ENCODE measurements at places on chromosomes 3 and 15.
A peak's percentile ranks its signal among the peaks of the same experiment; 100 is the strongest.

DNA sequence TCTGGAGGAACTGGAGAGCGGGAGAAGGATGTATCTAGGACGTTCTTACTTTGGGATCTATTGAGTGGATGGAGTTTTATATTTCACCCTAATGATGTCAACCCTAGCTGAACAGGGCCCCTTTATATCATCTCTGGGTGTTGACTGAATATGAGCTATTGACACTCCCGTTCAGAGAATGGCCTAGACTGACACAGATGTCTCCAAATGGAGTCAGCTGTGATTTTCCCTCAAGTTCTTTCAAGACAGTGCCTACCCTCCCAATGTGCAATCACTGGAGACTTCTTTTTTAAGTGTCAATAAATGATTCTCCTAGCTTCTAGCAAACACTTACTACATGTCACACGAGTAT is 63.8 kb downstream of the FRMD4B start:
- DNase-seq = no peak
- H3K4me1 ChIP-seq = peaks cover 29% of the 10 kb centered on the region
- no peak overlapping the region for H3K27ac ChIP-seq
- H3K36me3 ChIP-seq = no peaks in the 10 kb centered on the region

DNA sequence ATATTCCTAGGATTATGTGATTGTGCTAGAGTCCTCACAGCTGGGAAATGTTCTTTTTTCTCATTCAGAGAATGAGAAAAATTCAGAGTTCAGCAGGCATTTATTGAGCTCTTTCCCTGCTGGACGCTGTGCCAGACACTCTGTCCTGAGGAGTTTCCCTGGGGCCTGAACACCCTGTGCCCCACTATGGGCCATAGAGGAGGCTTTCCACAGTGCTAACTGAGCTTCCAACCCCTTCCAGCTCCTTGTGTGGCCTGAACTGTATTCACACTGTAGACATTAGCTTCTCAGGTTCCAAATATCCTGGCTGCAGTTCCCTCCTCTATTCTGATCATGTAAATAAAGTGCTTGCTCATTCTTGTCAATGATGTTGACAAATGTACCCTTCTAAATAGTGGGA is 10.0 kb downstream of the ABHD2 start:
- no peak overlapping the region for H3K4me3 ChIP-seq
- no peak for DNase-seq
- H3K27ac ChIP-seq = no peak overlapping the region
- no peaks in the 10 kb centered on the region for H3K27me3 ChIP-seq
- peaks cover 32% of the 10 kb centered on the region for H3K4me1 ChIP-seq

DNA sequence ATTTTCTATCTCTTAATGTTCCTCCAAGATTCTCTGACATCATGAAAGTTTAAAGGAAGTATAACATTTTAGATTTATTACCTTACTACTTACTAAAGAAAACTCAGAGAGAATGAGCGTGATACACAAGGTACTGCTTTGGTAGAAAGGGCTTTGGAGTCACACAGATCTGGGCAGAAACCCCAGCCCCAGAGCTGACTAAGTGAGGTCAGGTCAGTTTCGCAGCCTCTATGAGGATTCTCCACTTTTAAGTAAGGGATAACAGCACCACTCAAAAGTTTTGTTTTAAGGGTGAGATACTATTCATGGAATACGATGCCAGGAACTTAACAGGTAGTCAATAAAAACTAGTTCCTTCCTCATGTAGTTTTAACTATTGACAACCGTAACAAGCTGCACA is 76.1 kb downstream of the CLDN11 start:
- no peaks in the 10 kb centered on the region for H3K36me3 ChIP-seq
- H3K27me3 ChIP-seq = peaks cover 2% of the 10 kb centered on the region
- no peaks in the 10 kb centered on the region for H3K4me1 ChIP-seq
- H3K27ac ChIP-seq = no peak overlapping the region
- no peak for DNase-seq

DNA sequence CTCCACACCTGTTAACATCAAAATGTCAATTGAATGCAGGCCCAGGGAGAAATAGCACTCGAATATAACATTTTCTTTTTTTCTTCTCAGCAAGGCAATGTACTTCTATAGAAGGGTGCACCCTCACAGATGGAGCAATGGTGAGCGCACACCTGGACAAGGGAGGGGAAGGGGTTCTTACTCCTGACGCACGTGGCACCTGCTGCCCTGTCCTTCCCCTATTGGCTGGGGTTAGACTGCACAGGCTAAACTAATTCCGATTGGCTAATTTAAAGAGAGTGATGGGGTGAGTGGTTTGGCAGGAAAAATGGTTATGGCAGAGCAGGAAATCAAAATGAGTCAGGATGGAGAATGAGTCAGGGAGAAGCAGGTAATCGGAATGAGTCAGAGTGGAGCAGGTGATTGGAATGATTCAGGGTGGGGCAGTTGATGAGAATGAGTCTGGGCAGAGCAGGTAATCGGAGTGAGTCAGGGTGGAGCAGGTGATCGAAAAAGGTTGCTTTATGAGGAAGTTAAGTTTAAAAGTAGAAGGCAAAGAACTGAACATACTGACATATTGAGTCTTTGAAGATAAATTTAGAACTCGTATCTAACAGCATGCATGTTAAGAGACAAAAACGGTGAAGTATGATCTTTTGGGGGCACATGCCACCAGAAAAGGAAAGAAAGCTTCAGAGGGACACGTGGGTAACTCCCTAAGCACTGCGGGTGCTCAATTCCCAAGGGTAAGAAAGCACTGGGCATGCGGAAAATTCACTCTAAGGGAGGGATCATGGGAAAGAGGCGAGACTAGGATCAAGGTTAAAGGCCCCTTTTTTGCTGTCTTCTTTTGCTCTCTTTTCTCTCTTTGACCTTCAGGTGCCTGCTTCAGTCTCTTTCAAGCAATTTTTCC is 72.9 kb upstream of the GALNT15 start:
- no peak overlapping the region for H3K27ac ChIP-seq
- peaks cover 7% of the 10 kb centered on the region for H3K27me3 ChIP-seq
- no peaks in the 10 kb centered on the region for H3K36me3 ChIP-seq
- peaks cover 7% of the 10 kb centered on the region for H3K4me1 ChIP-seq
- DNase-seq = peak; percentile 34

- H3K27me3 ChIP-seq = no peaks in the 10 kb centered on the region
- peak overlapping the region; percentile 85 for H3K27ac ChIP-seq
- H3K36me3 ChIP-seq = peaks cover 62% of the 10 kb centered on the region
- peaks cover 62% of the 10 kb centered on the region for H3K4me1 ChIP-seq
These were observed 2.0 kb downstream of the BHLHE40 start for GRCh38 chr3:4981294-4981664.

GRCh38 chr15:63059573-63060216 is 17.1 kb downstream of the TPM1 start:
- no peak overlapping the region for H3K27ac ChIP-seq
- H3K36me3 ChIP-seq = peaks cover 30% of the 10 kb centered on the region
- H3K27me3 ChIP-seq = no peaks in the 10 kb centered on the region
- no peak for DNase-seq
- no peak overlapping the region for H3K4me3 ChIP-seq
- no peaks in the 10 kb centered on the region for H3K4me1 ChIP-seq

- DNase-seq = no peak
- H3K27ac ChIP-seq = no peak overlapping the region
- peaks cover 10% of the 10 kb centered on the region for H3K4me1 ChIP-seq
These were observed 1.9 kb upstream of the IGDCC4 start for GRCh38 chr15:65424683-65425082.

DNA sequence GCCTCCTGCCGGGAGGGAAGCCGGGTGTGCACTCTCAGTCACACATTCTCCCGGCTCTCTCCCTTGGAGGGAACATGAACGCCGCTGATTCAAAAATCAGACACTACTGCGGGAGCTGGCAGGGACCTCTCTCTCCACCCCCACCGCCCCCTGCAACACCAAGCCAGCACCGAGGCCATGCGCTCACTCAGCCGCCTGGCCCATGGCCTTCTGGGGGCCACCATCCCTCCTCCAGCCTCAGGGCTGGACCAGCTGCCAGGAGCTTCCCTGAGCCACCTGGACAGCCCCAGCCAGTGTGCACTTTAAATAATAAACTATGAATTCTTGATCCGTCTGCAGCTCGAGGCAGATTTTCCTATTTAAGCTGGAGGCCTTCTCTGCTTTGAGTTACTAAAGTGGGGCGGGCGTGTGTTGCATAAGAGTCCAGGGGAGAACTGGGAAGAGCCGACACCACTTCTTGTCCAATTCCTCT is 30.6 kb downstream of the ADAMTS17 start:
- no peak overlapping the region for H3K27ac ChIP-seq
- DNase-seq = no peak
- H3K4me1 ChIP-seq = no peaks in the 10 kb centered on the region
- no peaks in the 10 kb centered on the region for H3K27me3 ChIP-seq
- H3K36me3 ChIP-seq = peaks cover 16% of the 10 kb centered on the region
- H3K4me3 ChIP-seq = no peak overlapping the region

DNA sequence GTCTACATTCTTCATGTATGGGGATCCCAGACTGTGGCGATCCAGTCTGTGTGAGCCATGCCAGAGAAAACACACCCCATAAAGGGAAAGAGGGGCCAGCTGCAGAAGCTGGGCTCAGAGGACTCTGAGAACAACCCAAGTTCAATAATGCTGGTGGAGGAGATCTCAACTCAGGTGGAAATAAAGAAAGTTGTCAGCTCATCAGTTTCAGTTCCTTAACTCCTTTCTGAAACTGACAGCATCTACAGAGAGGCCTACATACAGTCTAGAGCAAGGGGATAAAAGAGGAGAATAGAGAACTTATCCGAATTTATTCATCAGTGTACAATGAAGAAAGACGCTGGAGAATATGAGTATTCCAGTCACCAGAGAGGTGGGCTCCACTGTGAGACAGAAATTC is 77.0 kb downstream of the NTRK3 start:
- no peak overlapping the region for H3K4me3 ChIP-seq
- no peak overlapping the region for H3K27ac ChIP-seq
- no peak for DNase-seq

GRCh38 chr3:13072239-13072599 is 1.0 kb downstream of the IQSEC1 start:
- peaks cover 25% of the 10 kb centered on the region for H3K4me1 ChIP-seq
- peaks cover 23% of the 10 kb centered on the region for H3K27me3 ChIP-seq
- no peaks in the 10 kb centered on the region for H3K36me3 ChIP-seq
- no peak overlapping the region for H3K4me3 ChIP-seq
- H3K27ac ChIP-seq = no peak overlapping the region

DNA sequence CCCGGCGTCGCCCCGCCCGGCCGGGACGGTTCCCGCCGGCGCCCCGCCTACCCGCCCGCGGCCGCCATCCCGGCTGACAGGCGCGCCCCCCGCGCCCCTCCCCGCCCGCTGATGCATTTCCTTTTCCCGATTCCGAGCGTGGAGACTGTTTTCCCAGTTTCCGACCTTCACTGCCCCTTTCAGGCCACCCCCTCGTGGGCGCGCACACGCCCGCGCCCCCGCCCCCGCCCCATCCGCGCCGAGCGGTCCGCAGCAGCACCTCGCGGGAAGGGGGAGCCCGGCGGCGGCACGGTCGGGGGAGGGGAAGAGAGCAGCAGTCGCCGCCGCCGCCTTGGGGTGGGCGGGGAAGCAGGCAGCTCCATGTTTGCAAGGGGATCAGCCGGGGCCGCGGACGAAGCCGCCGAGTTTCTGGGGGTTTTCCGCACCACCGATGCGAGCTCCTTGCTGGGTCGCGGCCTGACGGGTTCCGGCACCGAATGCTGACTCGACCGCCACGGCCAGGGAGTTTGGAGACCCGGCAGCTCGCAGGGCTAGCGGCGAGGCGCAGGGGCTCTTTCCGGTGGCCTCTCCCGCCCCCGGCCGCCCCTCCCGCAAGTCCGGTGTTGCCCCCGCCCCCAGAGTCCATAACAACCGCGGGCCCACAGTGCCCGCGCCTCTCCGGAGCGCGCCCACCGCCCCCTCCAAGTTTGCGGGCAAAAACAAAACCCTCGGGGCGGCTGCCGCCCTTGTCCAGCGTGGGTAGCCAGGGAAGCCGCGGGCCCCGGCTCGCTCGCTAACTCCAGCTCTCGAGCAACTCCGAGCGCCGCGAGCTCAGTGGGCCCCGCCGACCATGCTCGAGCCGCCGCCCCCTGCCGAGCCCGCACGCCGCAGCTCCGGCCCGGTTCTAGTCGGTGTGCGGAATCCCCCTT is 3.2 kb upstream of the SIN3A start:
- H3K4me3 ChIP-seq = peak overlapping the region; percentile 87
- H3K36me3 ChIP-seq = no peaks in the 10 kb centered on the region
- peaks cover 18% of the 10 kb centered on the region for H3K4me1 ChIP-seq
- peak overlapping the region; percentile 94 for H3K27ac ChIP-seq
- no peaks in the 10 kb centered on the region for H3K27me3 ChIP-seq
- peak; percentile 87 for DNase-seq

DNA sequence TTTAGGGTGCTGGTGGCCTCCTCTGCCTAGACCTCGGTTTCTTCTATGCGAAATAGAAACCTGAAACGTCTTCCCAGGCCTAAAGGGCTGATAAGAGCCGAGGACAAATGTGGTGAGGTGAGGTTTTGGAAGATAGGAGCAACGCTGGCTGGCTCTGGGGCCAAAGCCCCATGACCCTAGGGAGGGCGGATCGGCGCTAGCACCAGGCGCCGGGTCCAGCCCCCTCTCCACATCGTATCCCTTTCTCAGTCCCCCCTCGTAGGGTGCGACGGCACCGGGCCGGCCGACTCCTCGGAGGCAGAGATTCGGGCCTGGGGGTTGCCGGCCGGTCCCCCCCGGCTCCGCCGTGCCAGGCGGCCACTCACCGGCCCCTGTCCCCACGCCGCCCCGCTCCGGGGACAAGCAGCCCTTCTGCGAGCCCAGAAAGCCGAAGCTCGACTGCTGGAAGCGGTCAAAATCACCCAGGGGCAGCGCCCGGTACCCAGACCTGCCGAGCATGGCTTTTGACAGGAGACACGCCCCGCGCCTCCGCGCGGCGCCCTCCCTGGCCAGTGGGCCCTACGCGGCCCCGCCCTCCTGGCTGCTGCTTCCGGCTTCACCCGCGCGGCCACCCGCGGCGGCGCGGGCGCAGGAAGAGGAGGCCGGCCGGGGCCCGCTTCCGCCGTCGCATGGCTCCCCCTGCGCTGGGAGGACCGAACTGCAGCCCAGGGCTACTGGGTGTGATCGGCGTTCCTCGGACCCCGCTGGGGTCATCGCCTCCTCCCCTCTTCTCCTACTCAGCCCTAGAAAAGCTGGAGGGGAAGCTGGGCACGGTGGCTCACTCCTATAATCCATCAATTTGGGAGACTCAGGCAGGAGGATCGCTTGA is at the start of gene STOML1:
TSS of gene STOML1 (minus strand) at position 570 of the 868 bp plus-strand sequence. CDS start at position 498, 72 bp downstream.
- peak within 1 kb of the TSS; percentile 80 for H3K4me3 ChIP-seq
- H3K27me3 ChIP-seq = no peaks in the 10 kb centered on the region
- H3K27ac ChIP-seq = peak within 1 kb of the TSS; percentile 70
- peaks cover 7% of the 10 kb centered on the region for H3K36me3 ChIP-seq
- H3K4me1 ChIP-seq = peaks cover 30% of the 10 kb centered on the region

- peaks cover 20% of the 10 kb centered on the region for H3K27me3 ChIP-seq
- no peak overlapping the region for H3K27ac ChIP-seq
- H3K36me3 ChIP-seq = no peaks in the 10 kb centered on the region
- H3K4me1 ChIP-seq = no peaks in the 10 kb centered on the region
These were observed 113.9 kb downstream of the TLE3 start for GRCh38 chr15:69983696-69984265.

DNA sequence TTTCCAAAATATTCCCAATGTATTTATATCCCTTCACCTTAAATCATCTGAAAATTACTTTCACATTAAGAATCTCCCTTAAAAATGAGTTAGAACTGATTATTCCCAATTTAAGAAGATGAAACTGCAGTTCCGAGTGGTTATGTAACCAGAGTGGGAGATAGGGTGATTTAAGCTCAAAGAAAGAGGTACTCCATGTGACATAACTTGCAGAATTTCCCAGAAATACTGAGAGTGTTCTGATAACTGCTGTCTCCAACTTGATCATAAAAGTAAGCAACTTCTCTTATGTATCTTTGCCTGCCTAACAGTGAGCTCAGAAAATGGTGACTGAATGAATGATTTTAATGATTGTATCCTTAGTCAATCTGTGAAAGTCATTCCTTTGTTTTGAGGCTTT is 32.3 kb downstream of the ARRDC4 start:
- no peak for DNase-seq
- peaks cover 3% of the 10 kb centered on the region for H3K36me3 ChIP-seq
- H3K4me3 ChIP-seq = no peak overlapping the region
- peaks cover 10% of the 10 kb centered on the region for H3K4me1 ChIP-seq
- no peaks in the 10 kb centered on the region for H3K27me3 ChIP-seq

Measured in activated CD4-positive, alpha-beta memory T cell treated with anti-CD3 and anti-CD28 coated beads for 36 hours (primary cell).